Posterior cingulate gyrus (tissue), 11 donors: ENCODE measurements at places on chromosomes 16 and 17.
A peak's percentile ranks its signal among the peaks of the same experiment; 100 is the strongest.

- no peak for DNase-seq
Observed at GRCh38 chr17:81517339-81518112, 4.9 kb upstream of the ACTG1 start.

- DNase-seq: no peak
Observed at GRCh38 chr17:57723427-57724025, 21.6 kb downstream of the CCDC182 start.

DNA sequence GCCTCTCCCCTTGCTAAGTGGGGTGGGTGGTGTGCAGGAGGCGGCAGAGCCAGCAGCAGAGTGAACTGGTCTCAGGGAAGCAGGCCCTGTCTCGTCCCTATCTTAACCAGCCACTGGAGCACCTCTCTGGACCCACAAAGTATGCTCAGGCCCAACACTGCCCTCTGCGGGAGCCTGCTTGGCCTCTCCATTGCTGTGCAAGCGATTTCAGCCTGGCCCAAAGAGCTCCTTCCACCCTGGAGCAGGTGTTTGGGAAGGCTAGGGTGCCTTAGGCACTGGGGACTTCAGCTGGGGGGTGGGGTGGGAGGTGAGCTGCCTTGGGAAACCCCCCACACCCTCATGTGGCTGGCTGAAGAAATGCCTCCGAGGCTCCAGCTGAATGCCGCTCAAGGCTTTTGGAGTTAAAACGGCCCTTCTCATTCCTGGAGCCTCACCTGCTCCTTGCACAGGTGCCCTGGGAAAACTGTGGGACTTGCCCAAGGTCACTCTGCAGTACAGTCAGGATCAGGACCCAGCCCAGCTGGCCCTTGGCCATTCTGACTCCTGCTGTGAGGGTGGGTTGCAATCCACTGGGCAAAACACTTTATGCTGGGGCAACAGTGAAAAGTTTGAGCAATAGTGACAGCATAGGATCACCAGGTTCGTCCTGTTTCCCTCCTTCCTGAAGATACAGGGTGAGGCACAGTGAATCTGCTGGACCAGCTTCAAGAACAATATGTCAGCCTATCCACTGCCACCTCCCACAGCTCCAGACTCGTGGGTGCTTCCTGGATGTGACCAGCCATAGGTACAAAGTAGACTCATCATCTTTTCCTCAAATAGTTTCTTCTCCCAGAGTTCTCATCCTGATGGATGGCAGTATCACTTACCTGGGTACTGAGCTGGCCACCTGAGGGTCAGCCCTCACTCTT lies 5.9 kb upstream of the UBE2O start:
- DNase-seq: peak; percentile 59

DNA sequence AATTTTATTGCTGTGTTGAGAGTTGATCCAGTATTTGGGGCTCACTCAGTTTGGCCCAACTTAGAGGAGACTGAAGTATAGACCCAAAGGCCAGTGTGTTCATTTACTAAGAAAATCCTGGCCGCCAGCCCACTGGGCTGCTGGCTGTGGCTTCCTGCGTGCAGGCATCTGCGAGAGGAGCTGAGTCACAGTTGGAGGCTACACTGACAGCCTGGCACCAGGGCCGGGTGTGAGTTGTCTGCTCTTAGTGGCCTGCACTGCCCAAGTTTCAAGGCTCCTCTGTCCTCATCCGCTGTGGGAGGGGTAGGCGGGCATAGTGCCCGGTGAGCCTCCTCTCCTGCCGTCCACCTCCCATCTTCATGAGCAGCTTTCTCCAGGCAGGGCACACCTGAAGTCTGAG lies 54.2 kb downstream of the PLD6 start:
- peak; percentile 65 for DNase-seq
